Stimulated activated CD4-positive, alpha-beta T cell treated with anti-CD3 and anti-CD28 coated beads, TNF-alpha, amount 100 ng/mL, for 48 hours (primary cell): ENCODE measurements at places on chromosomes 1 and 21.

GRCh38 chr1:171663854-171664575 lies 11.5 kb upstream of the MYOC start:
- DNase-seq: no peak

GRCh38 chr1:205914730-205915129 lies 28.5 kb downstream of the SLC26A9 start:
- DNase-seq: no peak

- no peak for DNase-seq
Measured at GRCh38 chr21:14210738-14211137, at the start of gene LIPI. TSS of gene LIPI (minus strand) at chr21:14210955. CDS start at chr21:14210845, 110 bp downstream.

DNA sequence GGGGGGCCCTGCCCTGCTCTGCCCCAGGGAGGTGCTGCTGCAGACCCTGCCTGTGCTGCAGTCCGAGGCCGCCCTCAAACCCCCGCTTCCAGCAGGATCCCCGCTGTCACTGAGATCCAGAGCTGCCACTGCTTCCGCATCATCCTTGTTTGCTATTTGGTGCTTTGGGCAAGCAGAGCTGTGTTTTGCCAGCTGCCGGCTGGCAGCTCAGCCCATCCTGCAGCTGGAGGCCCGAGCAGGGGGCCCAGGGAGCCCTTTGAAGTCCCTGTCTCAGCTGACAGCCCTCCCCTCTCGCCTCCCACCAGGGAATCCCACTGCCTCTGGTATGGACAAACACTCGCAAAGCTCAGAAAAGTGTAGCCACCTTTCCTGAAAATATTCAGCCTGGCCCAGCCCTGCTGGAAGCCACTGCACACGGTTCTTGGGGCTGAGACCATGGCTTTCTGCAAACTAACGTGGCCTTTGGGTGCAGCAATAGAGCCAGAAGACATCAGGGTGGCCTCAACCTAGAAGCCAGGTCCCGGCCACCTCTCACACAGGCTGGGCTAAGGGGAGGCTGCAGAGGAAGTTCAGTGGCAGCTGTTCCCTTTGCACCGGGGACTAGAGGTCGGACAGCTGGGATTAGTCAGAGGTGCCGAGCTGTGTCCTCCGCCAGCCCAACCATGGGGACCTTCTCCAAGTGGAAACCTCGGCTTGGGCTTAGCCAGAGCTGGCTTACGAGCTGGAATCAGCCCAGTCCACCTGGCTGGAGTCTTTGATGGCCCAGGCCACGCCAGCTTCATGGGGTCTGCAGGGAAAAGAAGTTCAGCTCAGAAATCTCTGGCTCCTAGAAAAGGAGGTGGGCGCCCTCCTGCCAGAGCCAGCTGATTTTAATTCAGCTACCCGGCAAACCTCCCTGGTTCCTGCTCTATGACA lies 107.1 kb downstream of the SPSB1 start:
- DNase-seq: no peak

DNA sequence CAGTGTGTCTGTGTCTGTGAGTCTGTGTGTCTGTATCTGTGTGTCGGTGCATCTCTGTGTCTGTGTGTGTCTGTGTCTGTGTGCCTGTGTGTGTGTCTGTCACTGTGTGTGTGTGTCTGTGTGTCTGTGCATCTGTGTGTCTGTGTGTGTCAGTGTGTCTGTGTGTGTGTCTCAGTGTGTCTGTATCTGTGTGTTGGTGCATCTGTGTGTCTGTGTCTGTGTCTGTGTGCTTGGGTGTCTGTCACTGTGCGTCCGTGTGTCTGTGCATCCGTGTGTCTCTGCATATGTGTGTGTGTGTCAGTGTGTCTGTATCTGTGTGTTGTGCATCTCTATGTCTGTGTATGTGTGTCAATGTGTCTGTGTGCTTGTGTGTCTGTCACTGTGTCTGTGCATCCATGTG lies 44.7 kb upstream of the POFUT2 start:
- no peak for DNase-seq

DNA sequence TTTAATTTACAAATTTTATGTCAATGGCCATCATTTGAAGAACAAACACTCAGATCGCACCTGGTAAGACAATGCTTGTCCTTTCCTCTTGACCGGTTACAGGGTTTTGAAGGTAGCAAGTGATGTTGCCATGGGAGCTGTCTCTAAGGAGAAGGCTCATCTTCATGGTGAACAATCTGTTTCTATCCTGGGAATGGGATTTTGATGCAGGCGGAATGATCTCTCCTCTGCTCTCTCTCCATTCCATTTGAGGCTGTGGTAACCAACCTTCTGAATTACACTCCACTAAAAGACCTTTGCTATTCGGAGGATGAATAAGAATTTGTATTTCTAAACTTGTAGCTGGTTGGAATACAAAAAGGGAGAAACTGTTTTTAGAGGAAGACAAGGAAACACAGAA lies 57.9 kb upstream of the SLC5A9 start:
- DNase-seq: no peak

- DNase-seq: no peak
Measured at GRCh38 chr1:238648751-238649150, 737.6 kb upstream of the CHRM3 start.

GRCh38 chr1:199129247-199129646 lies 490.4 kb downstream of the PTPRC start:
- no peak for DNase-seq

DNA sequence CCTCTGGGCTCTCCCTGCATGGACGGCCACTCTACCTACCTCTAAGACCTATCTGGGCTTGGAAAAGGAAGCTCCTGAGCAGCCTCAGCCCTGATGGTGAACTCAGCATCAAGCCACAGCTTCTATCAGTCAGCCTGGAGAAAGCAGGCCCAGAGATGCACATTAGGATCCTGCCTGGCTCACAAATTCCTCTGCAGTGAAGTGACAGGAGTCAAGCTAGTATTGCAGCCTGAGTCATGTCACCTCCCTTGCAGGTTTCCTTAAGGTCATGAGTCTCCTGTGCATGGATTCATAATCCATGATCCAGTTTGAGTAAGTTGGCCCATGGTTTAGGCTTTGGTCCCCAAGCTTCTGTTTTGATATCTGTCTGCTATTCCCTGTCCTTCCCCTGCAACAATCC lies 37.9 kb upstream of the DUSP10 start:
- DNase-seq: no peak

- no peak for DNase-seq
Measured at GRCh38 chr1:200629876-200630514, 9.4 kb upstream of the KIF14 start.

DNA sequence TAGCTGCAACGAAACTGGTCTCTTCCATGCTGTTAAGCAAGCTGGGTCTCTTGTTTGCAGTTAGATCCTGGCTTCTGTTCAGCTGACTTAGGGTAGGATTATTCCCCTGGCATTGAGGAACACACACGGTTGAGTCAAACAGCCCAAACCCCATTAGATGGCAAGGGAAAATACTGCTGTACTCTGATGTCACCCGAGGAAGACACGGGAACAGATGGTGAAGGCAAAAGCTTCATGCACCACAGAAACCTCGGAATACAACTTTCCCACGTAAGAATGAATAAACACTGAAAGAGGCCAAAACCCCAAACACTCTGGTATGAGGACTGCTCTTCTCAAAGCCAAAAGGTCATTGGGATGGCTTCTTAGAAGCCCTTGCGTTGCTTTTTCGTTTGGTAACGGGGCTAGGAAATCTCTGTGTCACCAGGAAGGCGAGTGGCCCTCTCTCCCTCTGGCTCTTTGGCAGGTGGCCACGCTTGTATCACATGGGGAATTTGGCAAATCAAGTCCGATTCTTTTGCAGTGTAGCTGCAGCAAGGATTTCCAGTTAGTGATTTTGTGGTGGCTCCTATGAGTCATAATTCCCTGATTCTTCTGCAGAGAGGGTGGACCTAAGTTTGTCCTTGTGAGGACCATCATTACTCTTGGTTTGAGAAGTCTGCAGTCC lies 16.7 kb upstream of the LYST start:
- no peak for DNase-seq
